Head of caudate nucleus (tissue), 42 donors: ENCODE measurements at places on chromosomes 5 and 9.

GRCh38 chr9:104078596-104078995 is 15.5 kb upstream of the SMC2 start:
- DNase-seq = no peak

DNA sequence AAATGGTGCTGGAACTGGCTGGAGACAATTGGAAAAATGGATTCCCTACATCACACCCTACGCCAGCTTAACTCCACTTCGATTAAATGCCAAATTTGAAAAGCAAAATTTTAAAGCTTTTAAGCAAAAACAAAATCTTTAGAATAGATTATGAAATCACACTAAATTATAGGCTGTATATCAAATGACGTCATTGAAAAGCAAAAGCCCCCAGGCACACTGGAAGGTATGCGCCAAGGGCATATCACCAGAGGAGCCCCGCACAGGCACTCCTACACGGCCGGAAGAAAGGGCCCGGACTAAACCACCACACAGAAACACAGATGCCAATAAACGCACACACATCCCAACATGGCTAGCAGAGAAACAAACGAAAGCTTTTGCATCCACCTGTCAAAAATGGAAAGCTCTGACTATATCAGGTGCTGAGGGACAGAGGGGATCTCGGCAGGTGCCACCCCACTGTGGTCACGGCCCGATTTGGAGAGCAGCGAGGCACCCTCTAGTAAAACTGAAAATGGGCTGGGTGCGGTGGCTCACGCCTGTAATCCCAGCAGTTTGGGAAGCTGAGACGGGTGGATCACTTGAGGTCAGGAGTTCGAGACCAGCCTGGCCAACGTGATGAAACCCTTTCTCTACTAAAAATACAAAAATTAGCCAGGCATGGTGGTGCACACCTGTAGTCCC is 17.0 kb upstream of the MXD3 start:
- DNase-seq = no peak

GRCh38 chr9:88497224-88497623 is 37.8 kb upstream of the NXNL2 start:
- DNase-seq = no peak

DNA sequence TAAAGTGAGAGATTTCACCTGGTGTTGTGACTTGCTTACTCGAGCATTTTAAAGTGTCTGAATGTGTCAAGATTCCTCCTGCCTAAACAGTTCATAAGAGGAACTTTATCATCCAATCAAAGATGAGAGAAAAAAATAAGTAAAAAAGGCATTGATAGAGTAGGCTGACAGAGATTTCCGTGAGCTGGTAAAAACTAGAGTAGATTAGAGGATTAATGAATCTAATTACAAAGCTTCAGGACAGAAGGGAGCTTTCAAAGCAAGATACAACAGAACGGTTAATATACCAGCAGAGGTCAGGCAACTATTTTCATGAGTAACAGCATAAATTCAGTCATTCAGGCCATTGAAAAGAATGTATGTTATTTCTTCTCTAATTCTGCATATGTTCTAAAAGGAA is 91.5 kb downstream of the ADAMTS6 start:
- no peak for DNase-seq

DNA sequence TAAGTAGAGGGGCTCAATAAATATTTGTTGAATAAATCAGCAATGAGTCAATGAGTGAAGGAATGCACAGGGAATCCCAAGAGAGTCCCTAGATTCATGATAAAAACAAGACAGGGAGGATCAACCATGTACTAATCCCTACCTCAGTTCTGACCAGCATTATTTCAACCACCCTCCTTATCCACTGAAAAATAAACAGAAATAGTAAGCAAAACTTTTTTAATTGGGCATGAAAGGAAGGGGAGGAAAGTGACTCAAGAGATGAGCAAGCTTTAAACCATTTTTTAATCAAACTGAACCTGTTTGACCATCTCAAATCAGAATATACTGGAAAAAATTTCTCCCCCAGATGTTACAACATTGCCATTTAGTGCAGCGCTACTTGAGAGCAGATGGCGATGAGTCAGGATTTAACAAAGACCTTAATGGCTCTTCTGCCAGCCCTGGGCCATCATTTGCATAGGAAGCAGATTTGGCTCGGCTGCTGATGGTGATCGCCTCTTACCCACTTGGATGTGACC is 194.8 kb upstream of the SLC30A5 start:
- no peak for DNase-seq

DNA sequence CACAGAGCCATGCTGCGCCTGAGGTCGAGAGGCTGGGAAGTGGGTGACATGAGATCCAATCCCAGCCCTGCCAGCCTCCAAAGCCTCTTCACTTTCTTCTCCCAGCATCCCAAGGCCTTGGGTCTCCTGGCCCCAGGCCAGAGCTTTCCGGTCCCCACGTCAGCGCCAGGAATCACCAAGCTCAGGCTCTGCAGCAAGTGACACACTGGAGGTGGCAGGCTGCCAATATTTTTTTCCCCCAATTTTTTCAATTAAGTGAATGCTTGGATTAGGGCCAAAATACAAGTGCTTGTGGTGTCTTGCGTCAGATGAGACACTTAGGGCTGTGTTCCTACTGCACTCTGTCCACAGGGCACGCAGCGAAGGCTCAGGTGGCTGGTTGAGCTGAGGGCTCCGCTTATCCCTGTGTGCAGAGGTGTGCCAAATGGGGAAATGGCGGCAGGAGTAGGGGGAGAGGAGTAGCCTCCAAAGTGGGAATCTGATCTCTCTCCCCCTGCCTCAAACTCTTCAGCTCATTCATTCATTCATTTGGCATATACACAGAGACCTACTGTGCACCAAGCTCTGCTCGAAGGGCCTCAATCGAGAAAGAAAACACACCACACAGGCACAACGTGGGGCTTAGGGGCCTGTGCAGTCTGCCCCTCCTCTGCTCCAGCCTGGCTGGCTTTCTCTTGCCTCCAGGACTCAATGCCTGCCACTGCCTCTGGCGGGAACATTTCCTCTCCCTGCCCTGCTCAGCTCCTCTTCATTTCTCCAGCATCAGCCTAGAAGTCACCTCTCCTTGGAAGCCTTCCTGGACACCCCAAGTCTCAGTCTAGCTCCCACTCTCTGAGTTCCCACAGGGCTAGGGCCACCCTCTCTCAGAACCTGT is 16.6 kb downstream of the SH3PXD2B start:
- DNase-seq = peak; percentile 57

DNA sequence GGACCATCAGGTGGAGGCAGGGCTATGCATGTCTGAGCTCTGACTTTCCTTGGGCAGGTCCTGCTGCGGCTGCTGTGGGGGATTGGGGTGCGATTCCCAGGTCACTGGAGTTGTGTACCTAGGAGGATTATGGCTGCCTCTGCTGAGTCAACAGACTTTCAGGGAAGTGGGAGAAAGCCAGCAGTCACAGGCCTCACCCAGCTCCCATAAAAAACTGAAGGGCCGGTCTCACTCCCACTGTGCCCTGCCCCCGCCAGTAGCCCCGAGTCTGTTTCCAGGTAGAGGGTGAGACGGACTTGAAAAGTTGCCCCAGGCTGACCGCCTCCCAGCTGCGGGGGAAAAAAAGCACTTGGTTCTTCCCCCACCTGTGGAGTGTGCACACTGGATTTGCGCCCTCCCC is 76.7 kb downstream of the FAM170A start:
- no peak for DNase-seq

DNA sequence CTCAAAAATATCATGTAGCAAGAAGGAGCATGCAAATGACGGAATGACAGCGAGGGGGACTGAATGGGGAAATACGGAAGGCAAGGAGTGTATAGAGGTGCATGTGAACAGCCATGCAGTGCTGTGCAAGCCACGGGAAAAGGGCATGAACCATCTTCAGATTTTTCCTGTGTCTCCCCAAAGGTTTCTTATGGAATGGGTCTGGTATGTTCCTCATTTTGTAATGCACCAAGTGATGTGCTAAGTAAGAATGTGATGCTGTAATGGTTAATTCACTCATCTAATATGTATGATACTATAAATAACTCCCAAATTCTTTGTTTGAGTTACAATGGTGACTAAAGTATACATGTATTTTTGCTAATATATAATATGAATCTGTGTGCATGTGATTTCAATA is 99.0 kb upstream of the DAB2 start:
- no peak for DNase-seq

DNA sequence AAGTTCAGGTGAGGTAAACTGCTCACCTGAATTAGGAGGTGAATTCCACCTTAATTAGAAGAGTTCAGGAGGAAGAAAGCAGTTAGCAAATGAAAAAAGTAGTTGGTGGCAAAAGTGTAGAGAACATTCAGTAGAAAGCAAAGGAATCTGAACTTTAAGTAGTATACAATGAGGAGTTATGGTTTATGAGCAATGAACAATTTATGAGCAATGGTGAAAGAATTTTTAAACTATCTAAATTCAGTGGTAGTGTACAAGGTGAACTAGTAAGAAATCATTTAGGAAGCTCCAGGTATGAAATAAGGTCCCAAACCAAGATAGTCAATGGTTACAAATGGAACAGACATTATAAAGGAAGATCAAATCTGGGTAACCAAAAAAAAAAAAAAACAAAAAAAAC is 3.1 kb downstream of the CETN3 start:
- DNase-seq = no peak

GRCh38 chr9:13032585-13032984 is 246.9 kb downstream of the MPDZ start:
- no peak for DNase-seq

- DNase-seq = no peak
These were observed 81.5 kb downstream of the NRG2 start for GRCh38 chr5:139961435-139962157.

DNA sequence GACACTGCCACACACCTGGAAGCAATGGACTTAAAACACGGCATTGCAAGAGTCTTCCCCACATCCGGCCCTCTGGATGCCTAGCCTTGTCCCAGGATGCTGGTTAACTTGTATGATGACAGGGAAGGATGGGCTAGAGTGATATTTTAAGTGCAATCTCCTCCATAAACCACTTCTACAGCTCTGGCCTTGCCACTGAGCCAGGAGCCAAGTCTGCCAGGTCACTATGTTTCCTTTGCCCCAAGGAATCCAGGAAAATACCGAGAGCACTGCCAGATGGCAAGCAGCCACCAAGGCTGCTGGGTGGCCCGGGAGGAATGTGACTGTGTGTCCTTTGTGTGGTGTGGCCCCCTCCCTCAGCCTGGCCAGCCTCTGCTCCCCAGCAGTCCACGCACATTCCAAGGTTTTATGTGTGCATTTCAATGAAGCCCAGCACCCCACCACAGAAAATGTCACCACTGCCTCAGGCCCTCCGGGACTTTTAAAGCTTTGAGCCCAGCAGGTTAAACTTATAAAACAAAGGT is 106.0 kb downstream of the FRMD3 start:
- DNase-seq = peak; percentile 20

- DNase-seq = no peak
These were observed 82.4 kb downstream of the ZNF618 start for GRCh38 chr9:113958556-113958955.

- no peak for DNase-seq
These were observed 12.2 kb downstream of the FPGS start for GRCh38 chr9:127814619-127815511.

GRCh38 chr9:107742531-107743309 is 253.2 kb upstream of the KLF4 start:
- DNase-seq = no peak

- DNase-seq = no peak
These were observed 79.5 kb downstream of the OSMR start for GRCh38 chr5:38925154-38925925.

- DNase-seq = no peak
These were observed 59.5 kb downstream of the STX17 start for GRCh38 chr9:99966001-99966400.

DNA sequence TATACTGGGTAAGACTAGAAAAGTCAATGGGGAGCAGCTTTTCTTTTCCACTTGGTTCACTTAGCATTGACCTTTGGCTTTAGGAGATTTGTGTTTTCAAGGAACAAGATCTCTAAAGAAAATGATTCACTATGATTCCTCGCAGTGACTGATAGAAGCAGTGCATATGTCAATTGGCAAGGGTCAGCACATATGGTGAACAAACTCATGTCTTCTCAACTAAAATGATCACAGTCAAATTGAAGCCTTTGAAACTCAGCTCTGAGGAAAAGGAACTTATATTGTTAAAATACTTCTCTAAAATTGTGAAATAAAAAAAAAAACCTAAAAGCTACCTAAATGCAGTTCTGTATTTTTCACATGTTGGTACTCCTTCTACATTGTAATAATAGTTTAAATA is 43.2 kb upstream of the IL7R start:
- DNase-seq = no peak

DNA sequence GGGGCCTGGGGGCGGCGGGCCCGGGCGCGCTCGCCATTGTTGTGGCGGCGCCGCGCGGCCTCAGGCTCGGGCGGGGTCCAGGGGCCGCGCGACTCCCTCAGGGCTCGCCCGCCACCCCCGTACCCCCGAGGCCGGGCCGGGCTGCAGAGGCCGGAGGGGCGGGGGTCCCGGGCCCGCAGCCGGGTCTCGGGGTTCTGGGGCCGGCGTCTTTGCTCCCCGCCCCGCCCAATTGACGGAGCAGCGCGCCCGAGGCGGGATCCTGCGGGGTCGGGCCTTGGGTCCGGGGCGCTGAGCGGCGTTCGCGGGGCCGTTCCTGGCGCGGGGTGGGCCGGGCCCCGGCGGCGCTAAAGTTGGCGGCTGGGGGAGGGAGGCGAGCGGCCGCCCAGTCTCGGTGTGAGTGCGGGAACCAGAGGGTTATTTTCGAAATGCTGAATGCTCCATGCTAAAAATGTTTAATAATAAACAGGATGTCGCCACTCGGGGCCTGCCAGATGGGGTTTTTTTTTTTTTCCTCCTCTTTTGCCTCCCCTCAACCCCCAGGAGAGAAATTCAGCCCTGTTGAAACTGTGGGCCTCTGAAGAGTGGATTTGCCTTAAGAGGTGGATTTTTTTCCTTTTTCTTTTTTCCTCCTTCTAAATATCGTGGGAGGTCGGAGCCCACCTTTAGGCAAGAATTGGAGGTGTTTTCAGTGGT is 724 bp downstream of the PRRC2B start:
- DNase-seq = peak; percentile 53

GRCh38 chr9:129183495-129184218 is 5.6 kb upstream of the IER5L start:
- DNase-seq = no peak
